T-helper 2 cell treated with Interferon-gamma antibody and Interleukin-4, amounts not matched to agents 5 μg/mL and 100 μg/mL, for 36 hours (primary cell): ENCODE measurements at places on chromosomes 6 and 20.

DNA sequence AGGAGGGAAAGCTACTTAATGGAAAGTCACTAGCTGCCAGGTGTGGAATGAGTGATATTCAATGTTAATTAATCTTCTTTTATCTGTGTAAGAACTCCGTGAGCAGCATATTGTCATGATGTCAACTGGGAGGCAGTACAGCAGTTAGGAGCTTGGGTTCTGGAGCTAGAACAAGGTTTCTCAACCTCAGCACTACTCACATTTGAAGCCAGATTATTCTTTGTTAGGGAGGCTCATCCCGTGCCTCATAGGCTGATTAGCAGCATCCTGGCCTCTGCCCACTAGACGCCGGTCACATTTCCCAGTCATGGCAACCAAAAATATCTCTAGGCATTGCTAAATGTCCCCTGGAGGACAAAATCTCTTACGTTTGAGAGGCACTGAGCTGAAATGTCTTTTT, 41.2 kb downstream of the BCAS1 start:
- H3K4me1 ChIP-seq = no peaks in the 10 kb centered on the region
- peaks cover 17% of the 10 kb centered on the region for H3K27me3 ChIP-seq
- no peak overlapping the region for H3K27ac ChIP-seq
- no peaks in the 10 kb centered on the region for H3K36me3 ChIP-seq

- H3K27ac ChIP-seq = no peak overlapping the region
- no peaks in the 10 kb centered on the region for H3K4me1 ChIP-seq
- no peak overlapping the region for H3K4me3 ChIP-seq
- no peak for DNase-seq
- no peaks in the 10 kb centered on the region for H3K36me3 ChIP-seq
- H3K27me3 ChIP-seq = peaks cover 2% of the 10 kb centered on the region
Measured at GRCh38 chr6:122068291-122068769, 331.1 kb upstream of the HSF2 start.

- H3K27me3 ChIP-seq = no peaks in the 10 kb centered on the region
- peak overlapping the region; percentile 3 for H3K4me3 ChIP-seq
- H3K36me3 ChIP-seq = no peaks in the 10 kb centered on the region
- H3K27ac ChIP-seq = no peak overlapping the region
Measured at GRCh38 chr20:18589941-18590674, 2.3 kb downstream of the DTD1 start.

GRCh38 chr20:2217857-2218539, 77.8 kb upstream of the TGM3 start:
- no peaks in the 10 kb centered on the region for H3K27me3 ChIP-seq
- no peak overlapping the region for H3K27ac ChIP-seq
- peaks cover 2% of the 10 kb centered on the region for H3K4me1 ChIP-seq
- no peaks in the 10 kb centered on the region for H3K36me3 ChIP-seq
- no peak overlapping the region for H3K4me3 ChIP-seq
- no peak for DNase-seq
